ENCODE measurements at places on chromosomes 4 and X.

DNA sequence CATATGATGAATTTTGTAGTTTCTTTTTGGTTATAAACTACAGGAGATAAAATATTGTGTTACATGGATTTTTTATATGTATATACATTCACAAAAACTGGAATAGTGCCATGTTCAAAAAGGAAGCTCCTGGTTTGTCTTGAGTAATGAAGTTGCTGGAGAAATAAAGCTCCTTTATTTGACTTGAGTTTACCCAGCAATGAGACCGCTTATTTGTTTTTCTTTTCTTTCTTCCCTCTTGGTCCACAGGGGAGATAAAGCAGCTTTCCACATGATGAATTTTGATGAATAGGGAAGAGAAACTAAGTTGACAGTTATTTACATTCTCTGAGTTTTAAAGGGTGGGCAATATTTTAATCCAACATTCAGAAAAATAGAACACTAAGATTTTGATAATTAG is 176.5 kb downstream of the GPM6A start:
- no peak for DNase-seq

GRCh38 chr4:6991771-6992557 is 51.2 kb upstream of the TADA2B start:
- no peak for DNase-seq

- no peak for DNase-seq
Observed at GRCh38 chrX:12352922-12353321, 214.6 kb downstream of the FRMPD4 start.

- no peak for DNase-seq
Observed at GRCh38 chrX:133380711-133381619, 34.3 kb downstream of the GPC4 start.

Data from natural killer cell treated with Interleukin-12 subunit alpha and Interleukin-12 subunit beta and Interleukin-15 and Interleukin-18, amount 100 ng/mL, for 72 hours (primary cell).